Fibroblast of skin of right quadriceps (primary cell): ENCODE measurements at places on chromosomes 3 and 15.

DNA sequence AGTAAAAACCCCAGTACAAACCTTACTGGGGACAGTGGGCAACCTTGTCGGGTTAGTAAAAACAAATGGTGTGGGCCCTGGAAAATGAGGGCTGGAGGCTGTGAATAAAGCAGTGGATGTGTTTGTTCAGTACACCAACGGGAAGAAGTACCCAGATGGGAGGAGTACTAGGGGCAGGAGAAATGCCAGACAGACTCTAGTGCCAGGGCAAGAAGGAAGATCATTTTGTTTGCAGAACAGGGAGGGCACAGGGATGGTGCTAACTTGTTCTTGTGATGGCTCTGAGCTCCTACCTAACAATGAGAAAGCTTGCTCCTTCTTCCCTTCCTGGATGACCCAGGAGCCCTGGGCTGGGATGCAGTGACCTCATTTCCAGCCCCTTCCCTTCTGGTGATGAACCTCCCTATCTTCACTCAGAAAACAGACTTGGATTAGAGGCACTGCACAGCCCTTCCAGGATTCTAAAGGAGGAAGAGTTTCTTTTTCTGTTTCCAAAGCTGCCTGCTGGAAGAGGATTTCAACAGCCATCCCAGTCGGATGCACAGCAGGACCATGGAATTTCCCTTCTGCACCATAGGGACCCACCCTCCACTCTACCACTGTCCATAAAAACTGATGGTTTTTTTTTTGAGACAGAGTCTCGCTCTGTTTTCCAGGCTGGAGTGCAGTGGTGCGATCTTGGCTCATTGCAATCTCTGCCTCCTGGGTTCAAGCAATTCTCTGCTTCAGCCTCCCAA, 6.1 kb downstream of the RASSF1 start:
- no peak for DNase-seq

GRCh38 chr15:59251001-59251845, 44.6 kb downstream of the LDHAL6B start:
- no peak for DNase-seq

DNA sequence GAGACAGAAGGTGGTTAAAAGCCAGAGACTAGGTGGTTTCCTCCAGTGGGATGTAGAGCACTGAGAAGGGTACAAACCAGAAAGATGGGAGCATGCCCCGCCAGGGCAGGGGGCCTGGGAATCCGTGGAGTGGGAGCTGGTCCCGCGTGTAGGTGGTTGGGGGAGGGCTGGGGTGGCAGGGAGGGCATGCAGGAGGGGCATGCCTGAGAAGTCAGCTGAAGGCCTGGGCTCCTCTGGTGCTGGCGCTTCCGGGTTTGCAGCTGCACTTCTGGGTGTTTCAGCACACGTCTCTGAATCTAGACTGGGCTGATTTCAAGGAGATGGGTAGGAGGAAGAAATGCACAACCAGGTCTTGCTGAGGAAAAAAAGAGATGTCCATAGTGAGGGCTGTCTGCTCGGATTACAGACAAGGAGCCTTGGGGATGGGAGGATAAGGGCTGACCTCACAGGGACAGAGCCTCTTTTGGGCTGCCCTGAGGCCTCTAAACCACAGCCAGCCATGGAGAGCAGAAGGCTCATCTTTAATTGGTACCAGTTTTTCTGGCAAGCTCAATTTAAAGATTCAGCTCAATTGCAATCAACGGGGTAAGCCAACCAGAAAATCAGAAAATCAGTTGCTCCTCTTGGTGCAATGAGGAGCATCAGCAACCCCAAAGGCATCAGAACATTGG, 151.9 kb downstream of the FAM43A start:
- DNase-seq = no peak

- DNase-seq = no peak
Observed at GRCh38 chr3:88773766-88774165, 333.7 kb upstream of the EPHA3 start.

DNA sequence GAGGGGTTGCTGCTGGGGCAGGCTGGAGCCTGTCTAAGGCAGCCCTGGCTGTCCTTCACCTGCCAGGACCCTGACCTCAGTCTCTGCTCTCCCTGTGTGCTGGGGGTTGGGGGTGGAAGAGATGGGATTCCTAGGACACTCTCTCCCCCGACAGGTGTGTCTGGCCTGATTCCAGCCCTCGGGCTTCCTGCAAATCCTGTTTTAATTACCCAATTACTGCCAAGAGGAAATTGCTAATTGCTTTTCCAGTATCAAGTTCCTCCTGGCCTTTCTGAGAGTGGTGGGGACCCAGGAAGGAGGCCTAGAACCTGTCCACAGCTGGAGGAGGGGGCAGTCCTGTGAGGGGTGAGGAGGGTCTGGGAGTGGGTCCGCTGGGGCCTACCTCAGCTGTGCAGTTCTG, 15.8 kb downstream of the PLXNA1 start:
- no peak for DNase-seq

GRCh38 chr3:175326041-175326440, 466.9 kb downstream of the NAALADL2 start:
- no peak for DNase-seq

DNA sequence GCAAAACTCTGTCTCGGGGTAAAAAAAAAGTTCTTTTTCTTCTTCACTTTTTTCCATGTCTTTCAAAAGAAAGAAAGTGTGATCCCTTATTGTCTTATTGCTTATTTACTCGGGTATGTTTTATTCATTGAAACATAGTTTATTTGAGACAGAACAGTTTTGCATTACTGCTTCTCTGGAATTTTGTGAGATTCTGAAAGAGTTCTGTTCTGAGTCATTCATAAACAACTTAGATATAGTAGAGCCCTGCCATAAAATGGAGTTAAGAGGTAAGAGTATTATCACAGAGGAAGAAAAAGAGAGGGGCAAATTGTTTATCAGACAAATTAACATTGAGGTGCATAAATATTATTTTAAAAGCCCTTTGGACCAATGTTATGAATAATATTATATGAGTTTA, 522.2 kb downstream of the ROBO2 start:
- DNase-seq = no peak

- peak; percentile 92 for DNase-seq
Observed at GRCh38 chr3:152272771-152273242, 4.1 kb downstream of the MBNL1 start.

DNA sequence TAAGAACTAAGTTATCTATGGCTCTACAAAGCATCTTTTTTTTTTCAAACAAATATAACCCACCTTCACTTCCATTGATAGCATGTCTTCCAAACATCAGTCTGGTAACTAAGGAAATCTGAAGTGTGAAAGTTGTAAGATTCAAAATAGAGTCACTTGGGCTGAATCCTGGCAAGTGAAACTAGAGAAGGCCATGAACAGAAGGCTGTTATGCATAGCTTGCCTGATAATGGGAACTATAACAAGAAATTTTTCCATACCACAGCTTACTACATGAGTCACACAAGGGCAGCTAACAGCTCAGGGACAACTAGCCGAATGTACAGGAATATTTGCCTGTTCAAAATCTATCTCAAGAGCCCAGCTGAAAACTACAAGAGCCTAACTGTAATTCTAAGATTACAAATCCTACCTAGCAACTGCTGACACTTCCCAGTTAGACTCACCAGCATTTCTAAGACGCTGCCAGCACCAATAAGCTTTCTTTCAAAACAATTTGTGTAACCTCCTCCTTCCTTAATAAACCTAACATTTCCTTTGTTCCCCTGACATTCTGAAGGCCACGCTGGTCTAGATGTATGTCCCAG, 1066.5 kb downstream of the PLOD2 start:
- DNase-seq = peak; percentile 63
